ENCODE measurements at places on chromosomes 5 and 9.

- DNase-seq, result no peak
Measured at GRCh38 chr9:76218886-76219445, 175.3 kb downstream of the RFK start.

GRCh38 chr5:154384480-154385235 lies 61.1 kb upstream of the SAP30L start:
- no peak for DNase-seq

DNA sequence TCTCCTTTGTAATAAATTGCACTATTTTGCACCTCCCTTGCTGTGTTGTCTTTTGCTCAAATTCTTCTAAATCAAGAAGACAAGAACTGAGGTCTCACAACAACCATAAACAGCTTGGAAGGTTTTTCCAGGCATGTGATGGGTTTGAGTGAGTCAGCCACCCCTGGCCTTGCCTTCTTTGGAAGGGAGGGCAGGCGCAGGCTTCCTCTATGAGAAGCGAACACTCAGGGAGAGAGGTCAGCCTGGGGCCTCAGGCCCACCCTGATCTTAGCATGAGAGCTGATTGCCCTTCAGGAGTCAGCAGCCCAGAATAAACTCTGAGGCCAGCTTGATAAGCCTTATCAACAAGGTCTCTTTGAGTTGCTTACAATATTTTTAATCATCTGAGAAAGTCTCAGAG lies 31.6 kb downstream of the S1PR3 start:
- DNase-seq, result no peak

- no peak for DNase-seq
Measured at GRCh38 chr5:38695021-38695958, 138.8 kb upstream of the LIFR start.

GRCh38 chr9:136688274-136689107 lies 1.2 kb upstream of the AGPAT2 start:
- DNase-seq, result no peak

GRCh38 chr5:167050568-167051401 lies 1240.7 kb upstream of the WWC1 start:
- no peak for DNase-seq

DNA sequence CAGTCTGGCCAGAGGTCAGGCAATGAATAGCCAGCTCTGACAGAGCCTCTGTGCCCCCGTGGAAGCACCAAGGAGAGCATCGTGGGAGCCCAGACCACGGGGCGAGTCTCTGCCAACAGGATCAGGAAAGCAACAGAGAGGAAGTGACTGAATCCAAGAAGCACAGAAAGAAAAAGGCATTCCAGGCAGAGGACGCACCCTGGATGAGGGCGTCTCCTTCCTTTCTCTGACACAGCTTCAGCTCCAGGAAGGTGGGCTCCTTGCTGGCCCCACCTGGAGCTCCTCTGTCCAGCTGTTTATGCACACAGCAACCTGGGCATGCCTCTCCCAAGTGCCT lies 16.6 kb downstream of the HK3 start:
- no peak for DNase-seq

DNA sequence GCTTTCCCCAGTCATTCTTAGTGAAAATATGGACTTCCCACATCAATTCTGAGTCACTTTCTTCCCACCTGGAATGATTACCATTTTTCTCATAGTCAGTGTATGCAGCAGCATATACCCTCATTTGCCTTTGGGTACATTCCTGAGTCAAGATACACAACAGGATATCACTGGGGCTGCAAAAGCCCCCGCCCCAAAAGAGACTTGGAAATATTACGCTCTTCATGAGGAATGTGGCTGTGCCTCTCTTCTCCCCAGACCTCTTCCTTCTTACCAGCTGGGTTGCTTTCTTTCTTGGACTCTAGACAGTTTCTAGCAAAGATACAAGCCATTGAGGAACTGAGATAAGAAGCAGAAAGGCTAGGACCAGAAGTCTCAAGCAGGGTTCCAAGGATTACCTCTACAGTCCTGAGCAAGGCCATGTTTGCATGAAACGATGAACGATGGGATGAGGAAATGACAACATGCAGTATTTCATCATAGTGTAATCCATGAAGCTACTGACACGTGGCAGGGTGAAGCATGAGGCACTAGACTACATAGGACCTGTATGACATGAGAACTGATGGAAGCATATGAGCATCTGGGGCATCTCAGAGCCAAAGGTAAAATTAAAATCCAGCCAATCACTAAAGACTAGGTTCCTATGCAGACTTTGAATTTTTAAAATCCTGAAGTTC lies 218.1 kb downstream of the RAB3C start:
- no peak for DNase-seq

- no peak for DNase-seq
Measured at GRCh38 chr9:121562301-121562700, 62.7 kb upstream of the GGTA1 start.

DNA sequence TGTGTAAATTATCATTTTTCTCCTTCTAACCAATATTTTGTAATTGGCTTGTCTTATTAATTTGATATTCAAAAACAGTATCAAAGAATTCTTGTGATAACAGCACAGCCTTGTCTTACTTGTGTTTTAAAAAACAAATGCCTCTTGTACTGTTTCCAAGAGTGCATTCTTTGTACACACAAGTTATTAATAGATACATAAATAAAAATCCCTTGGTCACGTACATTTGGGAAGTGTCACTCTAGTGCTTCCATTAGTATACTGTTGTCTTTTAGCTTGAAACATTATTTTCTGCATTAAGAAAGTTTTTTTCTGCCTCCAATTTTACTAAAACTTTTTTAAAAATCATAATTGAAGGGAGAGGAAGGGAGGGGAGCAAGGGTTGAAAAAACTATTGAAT lies 133.2 kb downstream of the PIP5K1B start:
- DNase-seq, result no peak

GRCh38 chr5:10595672-10596309 lies 31.9 kb downstream of the ANKRD33B start:
- DNase-seq, result no peak

- DNase-seq, result no peak
Measured at GRCh38 chr9:107020040-107020530, 157.1 kb downstream of the ZNF462 start.

DNA sequence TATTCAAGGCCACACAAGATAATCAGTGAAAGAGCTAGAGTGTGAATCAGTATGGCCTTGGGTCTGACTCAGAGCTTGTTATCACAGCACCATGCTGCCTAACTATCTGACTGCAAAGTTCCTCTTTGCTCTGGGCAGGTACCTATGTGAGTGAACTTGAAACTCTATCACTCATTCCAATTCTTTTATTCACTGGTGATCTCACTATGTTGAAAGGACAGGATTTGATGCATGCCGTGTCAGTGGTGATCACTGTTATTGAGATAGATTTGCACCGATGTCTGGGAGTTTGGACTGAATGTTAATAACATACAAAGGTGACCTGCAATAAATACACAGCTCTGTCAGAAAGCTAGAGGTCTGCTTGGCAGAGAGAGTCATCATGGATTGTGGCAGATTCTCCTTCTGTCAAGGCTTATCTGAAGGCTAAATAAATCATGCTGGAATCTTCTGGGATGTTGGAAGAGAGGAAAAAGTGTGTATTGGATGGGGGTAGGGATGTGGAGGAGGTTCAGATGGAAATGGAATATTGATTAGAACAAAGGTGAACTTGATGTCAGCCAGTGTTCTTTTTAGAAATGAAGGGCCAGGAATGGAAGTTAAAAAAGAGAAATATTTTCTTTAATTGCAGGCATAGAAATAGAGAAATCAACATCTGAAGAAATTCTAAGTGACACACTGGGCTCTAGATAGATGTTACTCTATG lies 91.8 kb upstream of the TNC start:
- no peak for DNase-seq

GRCh38 chr9:128015696-128016095 lies 34.9 kb upstream of the EEIG1 start:
- no peak for DNase-seq

DNA sequence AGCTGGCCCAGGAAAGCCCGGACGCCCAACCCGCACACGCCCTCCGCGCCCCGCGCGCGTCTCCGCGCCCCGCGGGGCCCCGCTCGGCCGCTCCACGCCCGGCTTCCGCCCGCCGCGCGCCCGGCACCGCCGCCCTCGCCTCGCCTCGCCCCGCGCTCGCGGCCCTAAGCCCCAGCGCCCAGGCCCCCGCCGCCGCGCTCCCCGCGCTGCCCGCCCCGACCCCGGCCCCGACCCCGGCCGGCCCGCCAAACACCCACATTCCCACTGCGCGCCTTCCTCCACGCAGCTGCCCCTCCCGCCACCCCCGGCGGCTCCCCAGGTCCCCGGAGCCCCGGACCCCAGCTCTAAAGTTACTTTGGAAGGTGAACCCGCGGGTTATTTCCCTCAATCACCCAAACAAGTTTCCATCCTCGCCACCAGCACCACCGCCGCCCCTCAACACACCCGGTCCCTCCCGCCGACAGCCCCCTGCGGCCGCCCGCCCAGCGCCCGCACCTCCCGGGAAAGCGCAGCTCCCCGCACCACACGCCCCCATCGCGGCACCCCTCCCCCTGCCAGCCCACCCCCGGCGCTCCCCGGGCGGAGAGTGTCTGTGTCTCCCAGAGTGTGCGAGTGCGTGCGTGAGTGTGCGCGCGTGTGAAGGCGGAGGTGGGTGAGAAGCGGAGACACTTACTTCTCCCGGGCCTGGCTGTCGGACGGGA lies 439 bp downstream of the SSBP2 start:
- no peak for DNase-seq

DNA sequence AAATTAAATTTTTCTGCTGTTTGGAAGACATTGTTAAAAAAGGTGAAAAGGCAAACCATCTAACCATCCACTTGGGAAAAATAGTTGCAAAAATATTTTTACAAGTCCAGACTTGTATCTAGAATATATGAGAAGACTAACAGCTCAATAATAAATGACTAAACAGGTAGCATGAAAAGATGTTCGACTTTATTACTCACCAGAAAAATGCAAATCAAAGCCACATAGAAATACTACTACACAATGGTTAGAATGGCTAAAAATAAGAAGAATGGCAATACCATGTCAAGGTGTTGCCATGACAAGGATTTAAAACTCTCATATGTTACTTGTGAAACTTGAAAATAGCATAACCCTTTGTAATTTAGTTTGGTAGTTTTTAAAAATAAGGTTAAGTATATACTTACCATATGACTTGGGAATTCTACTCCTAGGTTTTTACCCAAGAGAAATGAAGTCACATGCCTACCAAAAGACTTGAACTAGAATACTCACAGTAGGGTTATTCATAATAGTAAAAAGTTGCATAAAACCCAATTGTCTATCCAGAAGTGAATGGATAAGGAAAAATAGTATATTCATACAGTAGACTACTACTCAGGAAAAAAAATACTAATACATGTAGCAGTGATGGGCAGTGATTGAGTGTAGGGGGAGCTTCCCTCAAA lies 93.8 kb downstream of the VPS13A start:
- DNase-seq, result no peak

- DNase-seq, result peak; percentile 30
Measured at GRCh38 chr9:121783521-121784507, 132.4 kb downstream of the DAB2IP start.

- DNase-seq, result peak; percentile 69
Measured at GRCh38 chr9:124869986-124870560, 8.1 kb downstream of the ARPC5L start.
